IPS DF 19.7 (cell line): ENCODE measurements at places on chromosomes 5 and 9.
A peak's percentile ranks its signal among the peaks of the same experiment; 100 is the strongest.

GRCh38 chr5:88860501-88860900, 22.5 kb downstream of the MEF2C start:
- no peak for DNase-seq

- DNase-seq, result no peak
Observed at GRCh38 chr5:139848508-139849100, 53.0 kb downstream of the PSD2 start.

- no peak for DNase-seq
Observed at GRCh38 chr5:98880151-98880550, 48.7 kb downstream of the CHD1 start.

DNA sequence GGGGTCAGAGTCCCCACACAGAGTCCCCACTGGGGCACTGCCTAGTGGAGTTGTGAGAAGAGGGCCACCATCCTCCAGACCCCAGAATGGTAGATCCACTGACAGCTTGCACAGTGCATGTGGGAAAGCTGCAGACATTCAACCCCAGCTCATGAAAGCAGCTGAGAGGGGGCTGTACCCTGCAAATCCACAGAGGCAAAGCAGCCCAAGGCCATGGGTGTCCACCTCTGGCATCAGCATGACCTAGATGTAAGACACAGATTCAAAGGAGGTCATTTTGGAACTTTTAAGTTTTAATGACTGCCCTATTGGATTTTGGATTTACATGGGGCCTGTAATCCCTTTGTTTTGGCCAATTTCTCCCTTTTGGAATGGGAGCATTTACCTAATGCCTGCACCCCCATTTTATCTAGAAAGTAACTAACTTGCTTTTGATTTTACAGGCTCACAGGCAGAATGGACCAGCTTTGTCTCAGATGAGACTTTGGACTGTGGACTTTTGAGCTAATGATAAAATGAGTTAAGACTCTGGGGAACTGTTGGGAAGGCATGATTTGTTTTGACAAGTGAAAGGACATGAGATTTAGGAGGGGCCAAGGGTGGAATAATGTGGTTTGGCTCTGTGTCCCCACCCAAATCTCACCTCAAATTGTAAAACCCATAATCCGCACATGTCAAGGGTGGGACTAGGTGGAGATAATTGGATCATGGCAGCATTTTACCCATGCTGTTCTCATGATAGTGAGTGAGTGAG, 56.3 kb upstream of the ITGA1 start:
- no peak for DNase-seq

- no peak for DNase-seq
Observed at GRCh38 chr5:104533498-104533897, 970.9 kb upstream of the NUDT12 start.

DNA sequence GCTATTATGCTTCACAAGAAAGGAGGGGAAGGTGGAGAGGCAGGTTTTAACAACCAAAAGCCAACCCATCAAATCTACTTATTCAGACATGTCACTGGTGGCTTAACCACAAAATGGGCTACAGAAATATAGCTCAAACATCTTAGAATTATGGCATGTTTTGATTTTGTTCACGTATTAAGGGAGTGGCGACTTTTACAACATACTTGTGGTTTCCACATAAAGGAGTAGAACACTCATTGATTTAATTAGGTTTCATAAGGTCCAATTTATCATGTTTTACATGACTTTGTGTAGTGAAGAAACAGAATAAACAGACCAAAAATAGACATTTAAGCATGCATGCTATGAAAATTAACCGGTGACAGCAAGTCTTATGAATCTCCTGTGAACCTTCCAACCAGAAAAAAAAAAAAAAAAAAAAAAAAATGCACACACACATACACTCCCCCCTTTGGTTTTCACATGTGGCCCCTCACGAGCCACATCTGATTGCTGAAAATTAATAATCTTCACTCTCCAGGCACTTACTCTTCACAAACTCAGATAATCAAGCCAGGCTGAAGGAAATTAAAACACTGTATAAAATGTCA, 5.4 kb downstream of the ZNF608 start:
- no peak for DNase-seq

- no peak for DNase-seq
Observed at GRCh38 chr5:952597-953271, 55.9 kb upstream of the NKD2 start.

- no peak for DNase-seq
Observed at GRCh38 chr9:1510712-1511111, 460.6 kb downstream of the DMRT2 start.

DNA sequence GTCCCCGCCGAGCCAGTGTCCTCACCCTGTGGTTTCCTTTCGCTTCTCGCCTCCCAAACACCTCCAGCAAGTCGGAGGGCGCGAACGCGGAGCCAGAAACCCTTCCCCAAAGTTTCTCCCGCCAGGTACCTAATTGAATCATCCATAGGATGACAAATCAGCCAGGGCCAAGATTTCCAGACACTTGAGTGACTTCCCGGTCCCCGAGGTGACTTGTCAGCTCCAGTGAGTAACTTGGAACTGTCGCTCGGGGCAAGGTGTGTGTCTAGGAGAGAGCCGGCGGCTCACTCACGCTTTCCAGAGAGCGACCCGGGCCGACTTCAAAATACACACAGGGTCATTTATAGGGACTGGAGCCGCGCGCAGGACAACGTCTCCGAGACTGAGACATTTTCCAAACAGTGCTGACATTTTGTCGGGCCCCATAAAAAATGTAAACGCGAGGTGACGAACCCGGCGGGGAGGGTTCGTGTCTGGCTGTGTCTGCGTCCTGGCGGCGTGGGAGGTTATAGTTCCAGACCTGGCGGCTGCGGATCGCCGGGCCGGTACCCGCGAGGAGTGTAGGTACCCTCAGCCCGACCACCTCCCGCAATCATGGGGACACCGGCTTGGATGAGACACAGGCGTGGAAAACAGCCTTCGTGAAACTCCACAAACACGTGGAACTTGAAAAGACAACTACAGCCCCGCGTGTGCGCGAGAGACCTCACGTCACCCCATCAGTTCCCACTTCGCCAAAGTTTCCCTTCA, 1.4 kb downstream of the GLIS3 start:
- no peak for DNase-seq

DNA sequence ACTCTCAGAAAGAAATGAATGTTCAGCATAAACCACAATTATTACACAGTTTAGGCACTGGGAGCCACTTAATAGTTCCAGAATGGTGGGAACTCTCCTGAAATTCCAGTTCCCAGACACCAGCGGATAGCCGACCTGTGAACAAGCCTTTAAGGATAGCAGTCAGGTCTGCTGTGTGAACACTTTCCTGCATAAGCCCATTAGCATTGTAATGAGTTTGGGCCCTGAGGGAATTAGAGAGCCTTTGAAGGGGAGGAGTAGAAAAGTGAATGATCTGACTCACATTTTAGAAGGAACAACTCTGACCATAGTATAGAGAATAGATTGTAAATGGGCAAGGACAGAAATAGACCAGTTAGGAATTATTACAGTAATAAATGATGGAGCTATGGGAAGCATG, 189.1 kb downstream of the ADGRV1 start:
- peak; percentile 17 for DNase-seq
